ENCODE measurements at places on chromosomes 16 and 17. TPM values are rescaled to one million over a fixed set of nuclear protein-coding genes. Genes with fewer than 3 reads are reported as not detected.

DNA sequence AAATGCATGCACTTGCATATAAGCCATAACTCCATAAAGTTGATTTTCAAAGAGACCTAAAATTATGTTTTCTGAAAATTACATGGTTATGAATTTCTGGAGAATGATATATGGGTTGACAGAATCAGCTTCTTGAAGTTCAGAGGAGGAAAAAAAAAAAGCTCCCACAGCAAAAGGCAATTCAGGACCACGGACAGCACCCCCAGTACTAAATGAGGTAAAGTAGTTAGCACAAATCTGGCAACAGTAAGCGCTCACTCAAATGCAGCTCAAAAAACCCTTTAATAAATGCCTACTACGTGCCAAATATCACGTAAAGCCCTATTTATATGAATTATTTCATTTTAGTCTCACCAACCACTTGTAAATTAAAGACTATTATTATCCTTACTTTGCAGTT is 135.2 kb downstream of the SHISA9 start:
- DNase-seq: no peak

- DNase-seq: peak; percentile 77
These were observed 82.2 kb upstream of the ARL4D start for GRCh38 chr17:43316522-43317142.

DNA sequence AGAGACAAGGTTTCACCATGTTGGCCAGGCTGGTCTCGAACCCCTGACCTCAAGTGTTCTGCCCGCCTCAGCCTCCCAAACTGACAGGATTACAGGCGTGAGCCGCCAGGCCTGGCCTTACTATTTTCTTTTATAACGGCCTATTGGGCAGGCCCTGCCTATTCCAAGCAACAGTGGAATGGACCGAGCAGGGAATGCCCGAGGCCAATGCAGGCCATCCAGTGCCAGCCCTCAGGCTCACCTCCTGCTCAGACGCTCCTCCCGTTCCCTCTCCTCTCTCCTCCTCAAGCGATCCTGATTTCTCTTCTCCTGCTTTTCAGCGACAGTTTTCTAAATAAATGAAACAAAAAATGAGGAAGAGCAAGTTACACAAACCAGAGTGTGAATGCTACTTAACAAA is 12.4 kb downstream of the HBQ1 start:
- no peak for DNase-seq

- no peak for DNase-seq
These were observed 35.9 kb upstream of the GHDC start for GRCh38 chr17:42230225-42230624.

- DNase-seq: no peak
These were observed 763 bp upstream of the SOX9 start for GRCh38 chr17:72119873-72120641.

Gene CX3CL1
- total RNA-seq: 36.2 TPM

DNA sequence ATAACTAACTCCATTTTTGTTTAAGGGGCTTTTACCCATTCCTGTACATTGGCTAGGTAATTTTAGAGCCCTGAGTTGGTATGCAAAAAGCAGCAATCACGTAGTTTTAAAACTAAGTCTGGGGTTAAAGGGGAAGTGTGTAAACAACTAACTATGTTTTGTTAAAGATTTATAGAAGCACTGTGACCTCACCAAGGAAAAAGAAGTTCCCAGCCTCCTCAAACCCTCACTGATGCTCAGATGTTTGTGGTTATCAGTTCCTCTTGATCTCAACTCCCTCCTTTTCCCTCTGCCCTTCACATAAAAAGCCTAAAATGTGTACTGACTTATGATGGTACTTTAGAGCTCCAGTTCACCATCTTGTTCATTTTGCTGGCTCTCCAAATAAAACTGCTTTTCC is 119.9 kb upstream of the IRX6 start:
- no peak for DNase-seq

- no peak for DNase-seq
These were observed 9.5 kb downstream of the DEF8 start for GRCh38 chr16:89958068-89958467.

Gene KRT33A
- total RNA-seq: not detected

Gene TBX21
- 0.48 TPM for total RNA-seq

Gene CD300E
- total RNA-seq: 1.4 TPM

Gene TBX4
- 0.24 TPM for total RNA-seq

Gene PCGF2
- 51.3 TPM for total RNA-seq

GRCh38 chr16:4052801-4053293 is 63.4 kb downstream of the ADCY9 start:
- DNase-seq: no peak

DNA sequence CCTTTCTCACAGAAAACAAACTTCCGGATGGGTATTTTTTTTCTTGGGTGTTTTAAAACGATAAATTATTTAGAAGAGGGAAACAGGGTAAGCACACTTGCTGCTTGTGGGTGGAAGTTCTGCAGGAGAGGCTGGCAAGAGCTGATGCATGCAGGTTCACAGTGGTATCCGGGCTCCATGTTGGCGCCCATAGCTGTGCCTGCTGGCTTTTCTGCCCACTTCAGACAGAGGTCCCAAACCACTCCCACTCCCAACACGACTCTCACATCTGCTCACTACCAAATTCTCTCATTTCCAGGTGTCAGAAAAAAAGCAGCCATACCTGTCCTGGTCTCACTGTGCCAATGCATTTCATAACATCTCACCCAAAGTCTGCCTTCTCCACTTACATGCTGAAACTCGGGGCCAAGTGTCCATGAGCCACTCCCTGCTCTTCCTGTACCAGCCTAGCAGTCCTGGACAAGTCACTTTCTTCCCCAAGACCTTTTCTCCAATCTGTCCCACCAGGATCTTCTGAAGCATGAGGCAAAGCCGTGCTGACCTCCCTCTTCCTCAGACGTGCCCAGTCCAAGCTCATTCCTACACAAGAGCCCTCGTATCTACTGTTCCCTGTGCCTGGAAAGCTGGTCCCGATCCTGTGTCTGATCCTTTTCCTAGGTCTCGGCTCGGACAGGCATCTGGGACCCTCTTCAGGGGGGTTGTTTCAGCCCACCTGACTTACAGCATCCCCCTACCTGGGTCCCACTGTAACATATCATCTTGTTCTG is 1.5 kb downstream of the CD300LF start:
- peak; percentile 43 for DNase-seq

Gene ARL5C
- total RNA-seq: not detected

- DNase-seq: peak; percentile 87
These were observed 143.8 kb upstream of the CRHR1 start for GRCh38 chr17:45640141-45640850.

DNA sequence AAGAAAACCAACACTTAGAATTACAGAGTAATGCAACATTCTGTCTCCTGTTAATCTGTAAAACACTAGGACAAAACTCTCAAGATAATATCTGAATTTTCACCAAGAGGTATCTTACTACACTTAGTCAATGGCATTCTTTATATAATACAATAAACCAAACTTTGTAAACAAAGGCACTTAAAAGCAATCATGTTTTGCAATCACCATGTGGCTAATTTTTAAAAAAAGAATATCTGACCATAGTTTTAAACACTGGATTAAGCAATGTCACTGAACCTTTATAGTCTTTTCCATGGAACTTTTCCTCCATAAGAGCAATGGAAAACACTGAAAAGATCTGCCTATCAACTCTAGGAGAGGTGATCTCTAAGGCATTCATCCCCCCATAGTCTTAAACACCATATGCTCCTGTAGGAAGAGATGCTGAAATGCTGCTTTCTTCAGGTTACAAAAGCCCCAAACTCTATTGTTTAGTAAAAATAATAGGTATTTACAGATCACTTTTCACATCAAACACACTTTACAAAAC is 144.2 kb upstream of the CORO6 start:
- no peak for DNase-seq

Gene KRTAP4-1
- total RNA-seq: not detected

Gene GSG1L
- total RNA-seq: not detected

Gene KLHL10
- 0.32 TPM for total RNA-seq

GRCh38 chr17:63163158-63163520 is 197.1 kb downstream of the TANC2 start:
- no peak for DNase-seq

- no peak for DNase-seq
These were observed 92.0 kb upstream of the PLCG2 start for GRCh38 chr16:81687131-81687456.

- DNase-seq: no peak
These were observed 48.8 kb downstream of the SDK2 start for GRCh38 chr17:73595479-73595878.

DNA sequence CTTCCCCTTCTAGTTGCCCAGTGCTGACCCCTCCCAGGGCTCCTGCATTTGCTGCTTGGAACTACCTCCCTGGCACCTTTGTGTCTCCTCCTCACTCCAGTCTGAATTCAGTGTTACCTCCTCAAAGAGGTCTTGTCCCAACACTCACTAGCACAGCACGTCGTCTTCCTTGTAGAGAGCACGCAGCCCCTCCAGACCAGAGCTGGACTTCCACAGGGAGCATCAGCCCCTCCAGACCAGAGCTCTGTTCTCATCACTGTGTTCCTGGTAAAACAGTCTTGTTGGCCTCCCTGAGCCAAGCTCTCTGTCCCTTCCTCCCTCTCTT is 27.8 kb upstream of the MGAT5B start:
- DNase-seq: peak; percentile 56

DNA sequence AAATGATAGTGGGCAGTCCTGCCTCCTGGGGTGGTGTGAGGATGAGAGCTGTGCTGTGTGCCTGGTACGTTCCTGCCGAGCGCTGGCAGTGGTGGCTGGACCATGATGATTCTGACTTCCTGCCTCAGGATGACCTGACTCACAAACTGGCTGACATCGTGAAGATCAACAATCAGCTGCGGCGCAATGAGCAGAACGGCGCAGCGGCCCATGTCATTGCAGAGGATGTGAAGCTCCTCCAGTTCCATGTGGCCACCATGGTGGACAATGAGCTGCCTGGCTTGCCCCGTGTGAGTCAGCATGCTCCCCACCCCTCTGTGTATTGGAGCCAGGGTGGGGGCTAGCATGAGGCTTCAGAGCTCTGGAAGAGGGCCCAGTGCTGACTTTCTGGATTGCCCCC is 13.1 kb downstream of the POLR2A start:
- DNase-seq: peak; percentile 74

DNA sequence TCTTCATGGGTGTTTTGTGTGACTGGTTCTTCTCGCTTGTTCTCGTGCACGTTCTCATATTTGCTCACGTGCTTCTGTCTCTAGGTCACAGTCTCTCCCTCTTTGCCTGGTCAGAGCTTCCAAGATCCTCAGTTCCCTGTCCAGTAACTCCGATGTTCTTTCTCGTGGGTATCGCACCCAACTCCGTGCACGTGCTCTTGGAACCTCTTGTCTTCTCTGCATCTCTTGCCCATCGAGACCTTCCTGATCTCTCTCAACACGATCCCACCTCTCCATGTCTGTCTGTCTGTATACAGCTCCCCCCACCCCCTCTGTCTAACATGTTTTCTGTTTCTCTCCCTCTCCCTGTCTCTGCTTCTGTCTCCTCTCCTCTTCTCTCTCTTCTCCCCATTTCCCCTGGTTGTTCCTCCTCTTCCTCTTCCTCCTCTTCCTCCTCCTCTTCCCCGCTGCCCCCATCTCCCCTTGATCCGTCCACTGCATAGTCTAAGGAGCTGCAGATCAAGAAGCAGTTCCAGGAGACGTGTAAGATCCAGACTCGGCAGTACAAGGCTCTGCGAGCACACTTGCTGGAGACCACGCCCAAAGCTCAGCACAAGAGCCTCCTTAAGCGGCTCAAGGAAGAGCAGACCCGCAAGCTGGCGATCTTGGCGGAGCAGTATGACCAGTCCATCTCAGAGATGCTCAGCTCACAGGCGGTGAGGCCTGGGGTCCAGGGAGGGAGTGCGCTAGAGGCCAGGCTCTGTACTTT is 6.1 kb downstream of the HIRIP3 start:
- DNase-seq: peak; percentile 52

DNA sequence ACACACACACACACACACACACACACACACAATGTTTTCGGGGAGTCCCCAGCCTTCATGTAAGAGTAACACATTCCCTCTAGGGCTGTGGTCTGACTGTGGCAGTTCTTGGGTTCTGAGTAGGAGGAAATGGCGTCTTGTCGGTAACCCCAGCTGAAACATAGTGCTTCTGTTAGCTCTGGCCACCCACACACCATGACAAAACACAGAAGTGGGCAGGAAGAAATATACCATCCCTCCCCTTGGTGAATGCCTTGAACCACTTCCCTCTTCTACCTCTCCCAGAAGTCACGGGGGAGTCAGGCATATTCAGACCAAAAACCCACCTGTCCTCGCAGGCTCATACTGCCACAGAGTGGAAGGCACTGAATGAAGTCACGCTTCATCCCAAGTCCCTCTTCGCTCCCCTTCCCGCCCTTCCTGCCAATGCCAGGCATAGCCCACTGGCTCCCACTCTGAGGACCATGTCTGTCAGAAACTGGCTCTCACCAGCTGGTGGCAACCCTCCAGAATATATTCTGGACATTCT is 11.5 kb downstream of the SLC35B1 start:
- DNase-seq: no peak

Gene TBC1D3E
- not detected for total RNA-seq

DNA sequence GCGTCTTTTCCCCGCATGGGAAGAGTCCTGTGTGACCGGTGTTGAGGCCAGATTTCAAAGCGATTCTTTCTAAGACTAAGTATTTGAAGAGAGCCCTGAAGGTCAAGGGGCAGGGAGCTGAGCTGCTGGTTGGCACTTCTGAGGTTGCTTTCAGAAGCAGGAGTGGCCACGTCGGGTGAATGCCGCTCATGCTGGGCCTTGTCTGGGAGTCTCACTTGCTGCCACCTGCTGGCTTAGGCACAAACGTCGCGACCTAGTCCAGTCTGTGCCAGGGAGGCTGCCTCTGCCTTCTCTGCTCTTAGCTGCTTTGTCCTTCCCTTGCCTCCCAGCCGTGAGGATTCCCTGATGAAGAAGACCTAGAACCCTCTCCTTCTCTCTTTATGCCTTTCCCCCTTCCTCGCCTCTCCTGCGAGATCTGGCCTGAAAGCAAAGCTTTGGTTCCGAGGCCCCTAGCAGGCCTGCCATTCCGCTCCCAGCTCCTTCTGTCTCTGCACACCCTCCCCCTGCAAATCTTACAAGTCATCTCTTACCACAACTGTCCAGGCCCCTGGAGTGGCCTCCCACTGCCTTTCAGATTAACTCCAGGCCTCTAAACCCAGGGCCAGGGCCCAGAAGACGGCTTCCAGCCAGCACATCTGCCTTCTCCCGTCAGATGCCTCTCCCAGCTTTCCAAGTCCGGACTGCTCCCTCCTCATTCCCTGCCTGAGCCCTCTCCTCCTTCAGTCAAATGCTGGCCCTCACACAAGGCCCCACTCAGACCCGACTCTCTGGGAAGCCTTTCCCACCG is 11.4 kb downstream of the CTNS start:
- DNase-seq: no peak

- DNase-seq: no peak
These were observed 334.9 kb downstream of the WWOX start for GRCh38 chr16:78434401-78434800.

Measured in posterior vena cava (tissue), 2 donors.